ENCODE measurements at places on chromosomes 3 and 15.

DNA sequence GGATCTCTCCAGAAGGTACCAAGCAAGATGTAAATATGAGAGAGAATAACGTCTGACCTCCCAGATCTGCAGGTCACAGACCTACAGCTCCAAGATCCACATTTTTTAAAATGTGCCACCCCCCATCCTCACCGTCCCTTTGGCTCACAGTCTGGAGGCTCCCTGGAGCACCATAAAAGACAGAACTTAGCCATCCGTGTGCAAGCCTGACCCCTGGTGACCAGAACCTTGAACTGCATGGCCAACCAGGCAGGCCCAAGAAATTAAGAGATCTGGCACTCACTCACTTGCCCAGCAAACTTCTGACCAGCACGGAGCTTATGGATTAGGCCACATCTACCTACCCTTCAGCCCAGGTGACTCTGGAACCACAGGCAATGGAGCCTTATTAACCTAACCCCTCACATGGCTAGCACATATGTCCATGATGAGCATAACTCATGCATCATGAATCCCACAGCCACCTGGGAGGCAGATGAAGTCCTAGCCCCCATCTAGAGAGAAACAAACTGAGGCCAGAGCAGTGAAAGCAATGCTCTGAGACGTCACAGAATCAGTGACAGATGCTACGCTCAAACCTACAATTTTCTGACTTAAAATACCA, 275.3 kb downstream of the UACA start:
- peak; percentile 93 for DNase-seq

GRCh38 chr3:119700920-119701734, 1.7 kb upstream of the CFAP91 start:
- no peak for DNase-seq

DNA sequence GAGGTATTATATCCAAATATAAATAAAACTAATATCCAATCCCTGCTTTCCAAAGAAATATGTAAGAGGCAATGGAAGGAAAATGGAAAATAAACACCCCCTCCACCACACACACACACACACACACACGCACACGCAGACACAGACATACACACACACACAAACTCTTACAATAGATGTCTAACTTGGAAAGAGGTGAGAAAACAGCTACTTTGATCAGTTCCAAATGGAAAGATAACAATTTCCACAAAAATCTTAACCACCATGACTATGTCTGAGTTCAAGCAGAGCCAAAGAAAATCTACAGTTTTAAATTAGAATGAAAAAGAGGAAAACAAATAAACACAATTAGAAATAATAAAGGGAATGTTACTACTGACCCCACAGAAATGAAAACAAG, 285.3 kb upstream of the TGFBR2 start:
- no peak for DNase-seq

GRCh38 chr3:159280386-159281191, 478.7 kb downstream of the MFSD1 start:
- no peak for DNase-seq

DNA sequence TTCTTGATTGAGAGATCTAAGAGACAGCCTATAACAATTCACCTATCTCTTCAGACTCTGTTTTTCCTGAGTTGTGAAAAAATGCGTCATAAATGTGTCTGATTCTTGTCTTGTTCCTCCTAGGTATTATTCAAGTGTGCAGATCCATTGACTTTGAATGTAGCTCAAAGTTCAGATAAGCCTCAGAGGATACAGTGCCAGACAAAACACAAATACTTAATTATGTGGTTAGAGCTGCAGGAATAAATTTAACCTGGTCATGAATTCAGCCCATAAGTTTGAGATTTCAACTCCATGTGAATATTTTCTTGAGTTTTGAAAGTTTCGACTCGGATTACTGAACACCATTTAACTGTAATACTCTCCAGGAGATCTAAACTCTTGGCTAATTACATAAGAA, 174.0 kb downstream of the ECT2 start:
- DNase-seq: no peak

- no peak for DNase-seq
Measured at GRCh38 chr15:51883271-51883837, 53.9 kb downstream of the TMOD3 start.

- DNase-seq: no peak
Measured at GRCh38 chr15:74610302-74610951, 5.2 kb upstream of the CLK3 start.

GRCh38 chr15:36557364-36557763, 22.1 kb upstream of the CDIN1 start:
- no peak for DNase-seq

- no peak for DNase-seq
Measured at GRCh38 chr15:94259121-94259751, 27.9 kb downstream of the MCTP2 start.

DNA sequence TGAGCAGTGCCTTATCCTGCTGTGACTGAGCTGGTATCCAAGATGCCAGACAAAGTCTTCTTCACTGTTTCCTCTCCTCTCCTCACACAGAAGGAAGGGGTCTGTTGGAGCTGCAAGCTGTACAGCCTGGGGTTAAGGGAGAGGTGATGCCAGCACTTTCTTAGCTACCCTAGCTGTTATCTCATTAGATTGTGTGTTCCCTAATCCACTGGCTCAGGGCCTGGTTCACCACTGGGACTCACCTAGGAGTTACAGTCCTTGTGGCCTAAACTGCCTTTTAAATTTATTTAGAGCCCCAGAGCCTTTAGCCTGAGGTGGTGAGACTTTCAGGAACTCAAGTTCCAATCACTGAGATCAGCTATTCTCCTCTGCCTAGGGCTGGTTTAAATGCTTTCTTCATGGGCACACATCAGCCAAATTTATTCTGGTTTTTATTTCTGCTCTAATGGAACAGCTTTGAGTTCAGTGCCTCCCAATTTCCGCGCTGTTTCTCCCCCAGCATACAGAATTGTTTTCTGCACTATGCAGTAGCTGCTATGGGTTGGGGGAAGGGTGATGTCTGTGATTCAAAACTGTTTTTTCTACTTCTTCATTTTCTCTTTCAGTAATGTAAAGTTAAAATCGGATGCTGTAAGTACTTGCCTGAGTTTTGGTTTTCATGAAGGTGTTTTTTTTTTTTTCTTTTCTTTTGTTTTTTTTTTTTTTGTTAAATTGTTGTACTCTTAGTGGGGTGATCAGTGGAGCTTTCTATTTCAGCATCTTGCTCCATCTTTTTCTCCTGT, 198.8 kb downstream of the DOCK3 start:
- DNase-seq: peak; percentile 30

- DNase-seq: no peak
Measured at GRCh38 chr3:152283492-152284381, 15.0 kb downstream of the MBNL1 start.

- no peak for DNase-seq
Measured at GRCh38 chr15:61750271-61751084, 309.8 kb downstream of the VPS13C start.

GRCh38 chr15:31161951-31162350, 60.4 kb upstream of the TRPM1 start:
- no peak for DNase-seq

- DNase-seq: peak; percentile 15
Measured at GRCh38 chr15:24761704-24762302, 86.2 kb downstream of the NPAP1 start.

GRCh38 chr15:79025802-79026201, 64.8 kb downstream of the RASGRF1 start:
- DNase-seq: no peak

DNA sequence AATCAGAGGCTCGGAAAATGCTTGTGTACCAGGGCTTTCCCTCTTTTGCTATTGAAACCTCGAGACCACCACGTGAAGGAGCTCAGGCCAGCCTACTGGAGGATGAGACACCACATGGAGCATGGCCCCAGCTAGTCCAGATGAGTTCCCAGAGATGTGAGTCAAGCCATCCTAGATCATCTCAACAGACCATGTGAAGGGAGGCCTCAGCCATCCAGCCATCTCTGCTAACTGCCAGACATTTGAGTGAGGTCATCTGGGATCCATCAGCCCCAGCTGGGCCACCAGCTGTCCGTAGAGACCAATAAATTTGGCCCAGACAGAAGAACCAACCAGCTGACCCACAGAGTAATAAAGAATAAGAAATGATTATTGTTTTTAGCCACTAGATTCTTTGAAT, 62.8 kb upstream of the PROK2 start:
- DNase-seq: no peak

DNA sequence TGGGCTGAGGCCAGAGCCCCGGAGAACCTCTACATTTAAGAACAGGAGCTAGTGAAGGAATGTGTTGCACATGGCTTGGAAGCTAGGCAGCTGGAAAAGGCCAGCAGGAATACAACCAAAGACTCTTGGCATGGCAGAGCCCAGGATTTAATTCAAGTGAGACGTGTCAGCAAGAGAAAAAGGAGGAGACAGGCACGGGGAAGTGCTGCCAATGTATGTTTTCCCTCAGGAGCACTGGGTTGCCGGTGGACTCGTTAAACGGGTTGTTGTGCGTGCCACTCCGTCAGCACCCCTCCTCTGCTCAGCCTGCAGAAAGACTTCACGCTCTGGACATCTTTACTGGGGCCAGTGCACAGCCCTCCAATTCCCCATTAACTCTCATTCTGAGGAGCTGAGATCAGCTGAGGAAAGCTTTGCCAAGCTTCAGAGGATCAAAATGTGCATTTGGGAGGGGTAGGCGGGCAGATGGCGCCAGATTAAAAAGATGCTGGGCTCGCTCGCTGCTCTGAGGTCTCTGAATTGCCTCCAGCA, 103.7 kb downstream of the PDZRN3 start:
- no peak for DNase-seq

- DNase-seq: no peak
Measured at GRCh38 chr3:8542190-8543135, 40.8 kb downstream of the LMCD1 start.

DNA sequence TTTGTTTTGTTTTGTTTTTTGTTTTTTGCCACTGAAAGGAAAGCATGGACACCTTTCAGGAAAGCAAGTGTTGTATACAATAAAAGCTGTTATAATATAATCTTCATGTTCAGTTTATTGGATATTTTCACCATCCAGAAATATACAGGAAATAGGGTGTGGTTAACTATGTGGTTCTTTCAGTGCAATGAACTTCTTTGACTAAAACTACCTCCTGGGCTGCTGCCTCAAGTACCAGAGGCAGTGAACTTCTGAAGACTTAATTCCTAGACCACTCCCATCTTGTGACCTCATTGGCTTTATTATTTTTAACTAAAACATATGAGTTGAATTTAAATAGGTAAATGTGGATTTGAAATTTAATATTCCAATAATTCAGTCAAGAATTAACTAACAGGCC, 27.1 kb upstream of the TBL1XR1 start:
- no peak for DNase-seq

DNA sequence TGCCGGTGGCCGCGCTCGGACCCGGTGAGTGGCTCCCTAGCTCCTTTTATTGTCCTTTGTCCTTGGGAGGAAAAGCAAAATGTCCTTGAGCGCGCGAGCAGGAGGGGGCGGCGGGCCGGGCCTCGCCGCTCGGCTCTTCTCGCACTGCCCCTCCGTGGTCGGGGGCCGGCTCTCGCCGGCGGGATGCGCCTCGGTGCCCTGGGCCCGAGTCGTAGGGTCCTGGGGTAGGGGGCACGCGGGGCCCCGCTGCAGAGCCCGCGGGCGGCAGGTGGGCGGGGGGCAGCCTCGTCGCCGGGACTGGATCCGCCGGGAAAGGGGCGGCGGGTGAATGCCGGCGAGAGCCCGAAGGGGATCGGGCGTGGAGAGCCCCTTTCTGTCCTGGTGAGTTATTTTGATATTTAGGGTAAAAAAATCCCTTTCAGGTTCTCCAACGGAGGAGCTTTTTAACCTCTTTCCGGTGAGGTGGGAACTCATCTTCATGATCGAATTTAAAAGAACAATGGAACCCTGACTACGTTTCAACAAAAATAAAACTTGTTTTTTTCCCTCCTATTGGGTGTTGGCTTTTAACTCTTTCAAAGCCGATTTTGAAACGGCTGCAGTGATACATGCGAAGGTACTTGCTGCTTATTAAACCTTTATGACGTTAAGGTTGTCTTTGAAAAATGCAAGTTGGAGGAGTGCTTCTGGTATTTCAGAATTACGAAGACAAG, 16.8 kb upstream of the CHD2 start:
- DNase-seq: peak; percentile 54

- DNase-seq: no peak
Measured at GRCh38 chr3:138338811-138339210, 9.2 kb upstream of the NME9 start.

DNA sequence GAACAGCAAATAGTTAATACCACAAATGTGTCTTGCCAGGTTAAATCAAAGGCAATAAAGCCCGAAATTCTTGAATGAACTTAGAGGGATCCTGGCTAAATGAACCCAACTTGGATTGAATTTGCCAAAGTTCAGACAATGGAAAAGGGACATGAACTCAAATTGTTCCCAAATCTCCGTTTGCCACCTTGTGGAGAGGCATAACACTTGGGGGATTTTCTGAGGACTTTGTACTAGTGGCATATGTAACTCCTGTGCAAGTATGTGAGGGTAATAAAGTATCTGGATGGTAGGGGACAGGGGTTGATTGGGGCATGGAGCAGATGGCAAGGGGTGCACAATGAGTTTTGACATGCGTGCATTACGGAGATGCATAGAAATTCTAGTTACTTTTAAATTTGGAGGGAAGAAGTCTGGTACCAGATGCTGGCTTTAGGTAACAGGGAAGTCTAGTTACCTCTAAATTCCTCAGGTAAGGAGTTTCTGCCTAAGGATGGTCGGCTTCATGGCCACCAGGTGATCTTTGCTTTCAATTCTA, 1.2 kb upstream of the TCAIM start:
- peak; percentile 15 for DNase-seq

- peak; percentile 50 for DNase-seq
Measured at GRCh38 chr15:73244333-73244732, 124.4 kb downstream of the HCN4 start.

DNA sequence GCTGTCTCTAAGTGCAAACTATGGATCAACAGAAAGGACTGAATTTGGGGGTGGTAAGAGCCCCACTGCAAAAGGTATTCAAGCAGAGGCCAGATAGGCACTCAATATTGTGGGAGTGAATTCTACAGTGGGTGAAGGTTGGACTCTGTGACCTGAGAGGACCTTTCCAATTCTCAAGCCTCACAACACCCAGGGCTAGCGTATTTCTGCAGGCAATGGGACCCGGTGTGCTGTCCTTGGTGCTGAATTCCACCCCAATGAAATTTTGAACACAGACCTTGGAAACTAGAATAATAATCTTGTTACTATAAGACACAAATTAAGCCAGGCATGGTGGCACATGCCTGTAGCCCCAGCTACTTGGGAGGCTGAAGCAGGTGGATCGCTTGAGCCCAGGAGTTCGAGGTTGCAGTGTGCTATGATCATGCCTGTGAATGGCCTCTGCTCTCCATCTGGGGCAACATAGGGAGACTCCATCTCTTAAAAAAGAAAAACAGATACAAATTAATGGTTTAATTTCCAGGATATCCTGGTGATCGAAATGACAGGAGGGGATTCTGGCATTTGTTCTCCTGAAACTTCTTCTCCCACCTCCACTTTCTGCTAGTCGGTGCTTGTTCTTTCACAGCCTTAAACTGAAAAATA, 135.4 kb downstream of the RAB11A start:
- peak; percentile 65 for DNase-seq

- no peak for DNase-seq
Measured at GRCh38 chr3:169299129-169299528, 364.4 kb downstream of the MECOM start.

DNA sequence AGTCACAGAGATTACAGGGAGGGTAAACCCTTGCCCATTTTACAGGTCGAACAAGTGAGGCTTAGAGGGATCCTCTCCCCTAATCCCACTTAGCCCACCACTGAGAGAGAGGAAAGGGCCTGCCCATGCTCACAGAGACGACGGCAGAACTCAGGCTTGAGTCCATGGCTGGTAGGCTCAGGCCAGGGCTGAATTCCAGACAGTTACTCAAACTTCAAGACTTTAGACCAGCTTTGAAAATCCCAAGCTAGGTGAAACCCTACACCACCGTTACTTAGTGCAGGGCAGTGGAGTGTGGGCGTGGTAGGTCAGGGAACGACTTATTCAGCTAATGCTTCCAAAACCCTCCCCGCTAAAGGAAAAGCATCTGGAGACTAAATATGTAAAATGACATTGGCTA, 16.4 kb downstream of the GRIP2 start:
- no peak for DNase-seq

Measured in KBM-7 (cell line).